Kidney (tissue), 22 donors: ENCODE measurements at places on chromosomes 11 and 22. TPM values are rescaled to one million over a fixed set of nuclear protein-coding genes. Genes with fewer than 3 reads are reported as not detected.
A peak's percentile ranks its signal among the peaks of the same experiment; 100 is the strongest.

DKK3 gene
- 59.5 TPM for total RNA-seq

BIK gene
- total RNA-seq = 4.7 TPM

MS4A8 gene
- total RNA-seq = not detected

F2 gene
- not detected for total RNA-seq

SLC6A5 gene
- total RNA-seq = not detected

STARD10 gene
- 40.7 TPM for total RNA-seq

DNA sequence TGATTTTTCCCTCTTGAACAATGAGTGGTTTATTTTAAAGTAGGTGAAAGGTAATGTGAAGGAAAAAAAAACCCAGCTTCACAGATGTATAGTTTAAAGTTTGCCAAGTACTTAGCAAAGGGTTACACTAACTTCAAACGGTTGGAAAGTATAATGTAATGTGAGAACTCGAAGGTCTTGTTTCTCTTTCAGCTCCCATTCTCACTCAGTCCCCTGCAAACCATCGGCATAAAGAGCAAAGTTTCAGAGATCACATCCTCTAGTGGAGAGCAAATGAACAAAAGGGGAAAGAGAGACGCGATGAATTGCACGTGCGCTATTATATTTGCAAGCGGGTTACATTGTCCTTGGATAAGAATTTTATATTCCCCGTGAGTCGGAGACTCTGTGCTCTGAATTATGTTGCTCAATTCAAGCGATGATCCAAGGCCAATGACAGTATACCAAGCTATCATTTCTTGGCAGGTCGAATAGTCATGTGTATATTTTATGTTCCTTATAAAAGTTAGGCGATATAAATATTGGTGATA lies 37.6 kb upstream of the BIRC3 start:
- H3K27me3 ChIP-seq = no peaks in the 10 kb centered on the region
- H3K4me1 ChIP-seq = no peaks in the 10 kb centered on the region
- DNase-seq = peak; percentile 90
- peak overlapping the region; percentile 43 for H3K4me3 ChIP-seq

DNA sequence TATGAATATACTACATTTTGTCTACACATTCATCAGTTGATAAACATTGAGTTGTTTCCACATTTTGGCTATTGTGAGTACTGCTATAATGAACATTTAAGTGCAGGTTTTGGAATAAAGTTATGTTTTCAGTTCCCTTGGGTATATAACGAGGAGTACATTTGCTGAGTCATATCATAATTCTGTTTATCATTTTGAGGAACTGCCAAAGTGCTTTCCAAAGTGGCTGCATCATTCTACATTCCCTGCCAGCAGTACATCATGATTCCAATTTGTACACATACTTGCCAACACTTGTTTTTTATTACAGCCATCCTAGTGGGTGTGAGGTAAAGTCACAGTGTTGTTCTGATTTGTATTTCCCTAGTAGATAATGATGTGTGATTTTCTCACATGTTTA lies 1458.6 kb upstream of the TENM4 start:
- no peaks in the 10 kb centered on the region for H3K36me3 ChIP-seq
- H3K27me3 ChIP-seq = no peaks in the 10 kb centered on the region
- DNase-seq = no peak
- no peak overlapping the region for H3K4me3 ChIP-seq
- H3K4me1 ChIP-seq = no peaks in the 10 kb centered on the region

GRCh38 chr11:45501392-45502225 lies 163.8 kb downstream of the CHST1 start:
- peak; percentile 72 for DNase-seq
- H3K27me3 ChIP-seq = no peaks in the 10 kb centered on the region
- no peaks in the 10 kb centered on the region for H3K4me1 ChIP-seq

DNA sequence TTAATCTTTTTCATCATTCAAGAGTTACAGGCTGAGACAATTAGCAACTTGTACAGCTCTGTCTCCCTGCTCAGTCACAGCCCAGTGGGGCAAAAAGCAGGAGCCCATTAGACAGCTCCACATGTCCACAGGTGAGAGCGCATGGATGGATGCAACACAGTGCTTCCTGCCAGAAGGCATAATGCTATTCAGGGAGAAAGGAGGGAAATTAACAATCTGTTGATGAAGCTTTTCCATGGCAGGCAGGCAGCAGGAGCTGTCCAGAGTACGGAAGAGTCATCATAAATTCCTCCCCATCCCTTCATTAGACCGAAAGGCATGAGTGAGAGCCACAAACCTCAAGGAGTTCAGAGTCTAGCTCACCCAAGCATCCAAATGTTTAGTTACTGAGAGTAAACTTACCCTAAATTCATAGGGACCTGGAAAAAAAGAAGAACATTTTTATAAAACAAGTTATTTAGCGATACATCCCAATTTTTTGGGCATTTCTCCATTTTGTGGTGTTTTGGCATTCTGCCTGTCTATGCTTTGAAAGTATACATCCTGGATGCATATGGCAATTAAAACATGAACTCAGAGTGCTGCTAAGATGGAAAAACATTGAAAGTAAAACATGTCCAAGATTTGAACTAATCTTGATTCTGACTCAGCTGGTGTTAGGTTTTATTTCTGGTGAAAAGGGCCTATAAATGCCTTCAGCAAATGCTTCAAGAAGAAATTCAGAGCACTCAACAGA lies 428.1 kb downstream of the OPCML start:
- H3K27ac ChIP-seq = no peak overlapping the region
- H3K36me3 ChIP-seq = no peaks in the 10 kb centered on the region
- no peaks in the 10 kb centered on the region for H3K27me3 ChIP-seq
- DNase-seq = peak; percentile 39
- no peak overlapping the region for H3K4me3 ChIP-seq

GRCh38 chr11:64655941-64656601 lies 65.1 kb downstream of the SLC22A12 start:
- no peaks in the 10 kb centered on the region for H3K27me3 ChIP-seq
- no peaks in the 10 kb centered on the region for H3K36me3 ChIP-seq
- no peak overlapping the region for H3K4me3 ChIP-seq
- no peaks in the 10 kb centered on the region for H3K4me1 ChIP-seq

GRCh38 chr11:120618399-120618798 lies 106.9 kb downstream of the GRIK4 start:
- DNase-seq = no peak
- H3K4me3 ChIP-seq = no peak overlapping the region
- no peaks in the 10 kb centered on the region for H3K27me3 ChIP-seq
- no peaks in the 10 kb centered on the region for H3K4me1 ChIP-seq

DNA sequence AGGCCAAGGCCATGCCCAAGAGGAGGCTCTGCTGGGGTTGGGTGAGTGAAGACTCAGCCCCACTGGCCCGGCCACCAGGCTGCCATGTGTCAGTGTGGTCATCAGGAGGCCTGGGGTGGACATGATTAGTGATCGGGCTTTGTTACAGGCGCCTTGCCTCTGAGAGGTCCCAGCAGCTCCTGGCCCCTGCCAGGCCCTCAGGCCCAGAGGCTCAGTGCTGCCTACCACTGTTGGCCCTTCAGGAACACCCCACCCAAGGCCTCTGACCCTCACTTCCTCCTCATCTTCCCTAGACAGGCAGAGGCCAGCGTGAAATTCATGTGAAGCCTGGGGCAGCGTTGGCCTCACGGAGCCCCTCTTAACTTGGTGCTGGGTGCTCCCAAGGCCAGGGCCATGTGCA lies 2.2 kb downstream of the MRPL23 start:
- H3K4me3 ChIP-seq = no peak overlapping the region
- DNase-seq = no peak
- H3K27me3 ChIP-seq = no peaks in the 10 kb centered on the region
- no peak overlapping the region for H3K27ac ChIP-seq
- no peaks in the 10 kb centered on the region for H3K36me3 ChIP-seq
